ENCODE measurements at places on chromosomes 11 and 22.

DNA sequence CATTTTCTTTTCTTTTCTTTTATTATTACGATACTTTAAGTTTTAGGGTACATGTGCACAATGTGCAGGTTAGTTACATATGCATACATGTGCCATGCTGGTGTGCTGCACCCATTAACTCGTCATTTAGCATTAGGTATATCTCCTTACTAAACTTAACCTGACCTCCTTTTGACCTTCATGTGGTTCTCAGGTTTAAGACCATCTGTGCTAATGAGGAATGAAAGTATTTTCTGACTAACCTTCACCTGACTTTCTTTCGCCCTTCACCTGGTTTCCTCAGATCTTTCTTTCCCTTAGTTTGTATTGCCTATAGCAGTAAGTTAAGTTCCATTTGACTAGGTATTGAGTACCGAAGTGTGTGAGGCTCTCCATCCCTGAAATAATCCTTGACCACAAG is 6.5 kb downstream of the EXPH5 start:
- no peak for DNase-seq

GRCh38 chr11:125345421-125346178 is 150.5 kb downstream of the FEZ1 start:
- DNase-seq, result no peak

GRCh38 chr11:9103542-9104276 is 12.3 kb upstream of the SCUBE2 start:
- no peak for DNase-seq

- no peak for DNase-seq
Measured at GRCh38 chr11:16610738-16611388, 127.6 kb upstream of the C11orf58 start.

GRCh38 chr22:24091551-24092420 is 80.7 kb downstream of the CABIN1 start:
- DNase-seq, result no peak

- DNase-seq, result no peak
Measured at GRCh38 chr11:90845126-90845525, 622.3 kb upstream of the CHORDC1 start.

- DNase-seq, result no peak
Measured at GRCh38 chr11:107780775-107781174, 68.9 kb upstream of the SLN start.

- no peak for DNase-seq
Measured at GRCh38 chr11:12240677-12241076, 130.3 kb downstream of the MICAL2 start.

DNA sequence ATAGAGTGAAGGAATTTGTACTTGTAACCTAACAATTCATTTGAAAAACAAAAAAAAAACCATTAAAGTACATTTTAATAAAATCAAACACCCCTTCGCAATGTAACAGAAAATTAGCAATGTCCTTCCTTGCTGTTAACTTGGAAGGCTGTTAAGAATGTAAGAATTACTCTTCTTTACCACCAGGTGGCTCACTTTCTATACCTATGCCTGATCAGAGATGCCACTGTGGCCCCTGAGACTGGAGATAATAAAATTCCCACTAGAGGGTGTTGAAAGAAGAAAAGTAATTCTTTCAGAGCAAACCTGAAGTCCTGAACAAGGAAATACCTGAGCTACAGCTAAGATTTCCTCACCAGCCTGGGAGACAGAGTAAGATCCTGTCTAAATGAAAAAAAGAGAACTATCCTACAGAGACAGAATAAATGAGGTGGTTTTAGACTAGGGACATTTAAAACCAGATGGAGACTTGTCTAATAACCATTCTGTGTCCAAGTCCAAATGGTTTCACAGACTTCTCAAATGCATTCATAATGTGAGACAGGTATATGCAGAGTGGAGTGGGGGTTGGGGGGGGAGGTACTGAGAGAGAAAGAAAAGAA is 1089.3 kb downstream of the FAM181B start:
- no peak for DNase-seq

- DNase-seq, result no peak
Measured at GRCh38 chr11:21177379-21177778, 508.0 kb downstream of the NELL1 start.

DNA sequence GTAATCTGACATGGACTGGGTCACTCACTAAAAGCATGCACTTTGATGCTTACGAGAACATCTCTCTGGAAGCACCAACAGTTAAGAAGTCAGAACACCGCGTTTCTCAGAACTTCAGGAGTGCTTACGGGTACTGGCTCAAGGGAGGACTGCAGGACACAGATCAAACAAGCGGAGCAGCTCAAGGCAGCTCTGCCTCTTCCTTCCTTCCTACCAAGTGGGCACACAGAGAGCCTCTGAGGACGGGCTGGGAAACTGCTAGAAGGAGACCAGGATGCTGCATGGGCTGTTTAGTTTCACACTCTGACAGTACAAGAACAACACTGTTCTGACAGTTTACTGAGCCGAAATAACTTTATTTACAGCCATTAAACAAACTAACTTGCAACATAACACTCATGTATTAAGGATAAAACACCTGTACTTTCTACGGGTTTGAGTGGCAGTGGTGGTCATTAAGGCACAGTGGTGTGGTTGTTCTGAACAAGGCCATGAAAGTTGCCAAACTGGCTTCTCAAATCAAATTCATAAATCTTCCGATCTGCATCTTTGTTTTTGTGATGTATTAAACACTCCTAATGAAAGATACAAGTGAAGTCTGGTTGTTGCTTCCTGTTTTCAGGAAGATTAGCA is 37.5 kb downstream of the ARFGAP3 start:
- DNase-seq, result no peak

DNA sequence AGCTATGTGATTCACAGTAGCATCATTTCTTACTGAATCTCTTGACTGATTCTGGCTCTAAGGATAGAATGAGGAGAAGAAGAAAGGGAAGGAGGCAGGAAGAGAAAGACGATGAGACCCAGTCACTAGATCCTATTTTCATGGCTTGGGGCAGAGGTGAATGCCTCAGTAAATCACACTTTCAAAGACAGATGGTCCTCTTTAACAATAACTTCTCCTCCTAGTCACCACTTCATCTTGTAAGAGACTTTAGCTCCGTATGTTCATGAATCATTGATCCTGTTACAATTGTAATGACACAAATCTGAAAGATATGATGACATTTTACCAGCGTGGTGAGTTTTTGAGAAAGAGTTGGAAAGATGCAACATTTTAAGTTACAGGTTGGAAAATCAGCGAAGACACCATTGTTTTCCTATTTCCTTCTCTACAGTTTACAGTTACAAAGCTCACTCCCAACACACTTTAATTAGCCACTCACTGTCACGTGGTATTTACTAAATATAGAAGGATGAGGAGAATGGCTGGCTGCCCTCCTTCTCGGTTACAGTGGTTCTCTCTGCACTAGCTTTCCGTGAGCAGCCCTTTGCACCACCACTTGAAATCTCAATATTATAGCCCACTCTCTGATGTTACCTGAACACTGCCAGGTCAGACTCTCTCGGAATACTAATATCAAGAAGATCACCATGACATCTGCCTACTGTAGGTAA is 205.8 kb downstream of the CADM1 start:
- no peak for DNase-seq

GRCh38 chr11:14529321-14529720 is 9.1 kb upstream of the PSMA1 start:
- DNase-seq, result no peak

DNA sequence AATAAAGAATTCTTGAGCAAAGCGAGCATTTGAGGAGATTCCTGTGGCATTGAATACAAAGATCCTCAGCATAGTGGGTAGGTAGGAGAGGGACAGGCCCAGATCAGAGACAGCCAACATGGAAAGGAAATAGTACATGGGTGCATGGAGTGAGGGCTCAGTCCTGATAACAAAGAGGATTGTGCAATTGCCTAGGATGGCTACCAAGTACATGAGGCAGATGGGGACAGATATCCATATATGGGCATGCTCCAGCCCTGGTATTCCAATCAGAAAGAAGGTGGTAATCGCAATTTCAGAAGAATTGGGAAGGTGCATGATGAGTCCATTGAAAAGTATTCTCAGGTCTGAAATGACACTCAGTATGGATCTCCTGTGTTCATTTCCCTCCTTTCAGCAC is 8.6 kb downstream of the OR51T1 start:
- no peak for DNase-seq

- no peak for DNase-seq
Measured at GRCh38 chr11:90326647-90327046, 103.8 kb upstream of the CHORDC1 start.

GRCh38 chr22:17121233-17122195 is at the start of gene TMEM121B:
TSS of gene TMEM121B (minus strand) at chr22:17121360. CDS start at chr22:17121127, 233 bp downstream.
- no peak for DNase-seq

DNA sequence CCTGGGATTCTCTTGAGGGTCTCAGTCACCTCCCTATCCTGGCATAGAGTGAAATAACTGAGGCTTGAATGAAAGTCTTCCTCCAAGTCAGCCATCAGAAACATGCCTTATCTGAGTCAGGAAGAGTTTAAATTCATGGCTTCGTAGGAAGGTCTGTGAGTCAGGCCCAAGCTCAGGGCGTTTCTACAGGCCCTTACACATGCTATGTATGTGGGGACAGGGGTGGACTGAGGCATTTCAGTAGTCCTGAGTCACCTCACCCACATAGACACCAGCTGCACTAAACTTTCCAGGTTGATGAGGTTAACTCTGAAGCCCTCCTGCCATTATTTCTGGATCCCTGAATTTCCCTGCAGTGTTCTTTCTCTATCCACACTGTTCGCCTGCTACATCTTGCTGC is 134.6 kb upstream of the RCN1 start:
- DNase-seq, result no peak

- no peak for DNase-seq
Measured at GRCh38 chr22:19603767-19604166, 79.6 kb upstream of the CLDN5 start.

GRCh38 chr11:83475760-83476159 is 189.6 kb upstream of the CCDC90B start:
- no peak for DNase-seq
